ENCODE measurements at places on chromosomes 2 and 18. TPM values are rescaled to one million over a fixed set of nuclear protein-coding genes. Genes with fewer than 3 reads are reported as not detected.

Gene LRRFIP1
- 179 TPM for total RNA-seq

DNA sequence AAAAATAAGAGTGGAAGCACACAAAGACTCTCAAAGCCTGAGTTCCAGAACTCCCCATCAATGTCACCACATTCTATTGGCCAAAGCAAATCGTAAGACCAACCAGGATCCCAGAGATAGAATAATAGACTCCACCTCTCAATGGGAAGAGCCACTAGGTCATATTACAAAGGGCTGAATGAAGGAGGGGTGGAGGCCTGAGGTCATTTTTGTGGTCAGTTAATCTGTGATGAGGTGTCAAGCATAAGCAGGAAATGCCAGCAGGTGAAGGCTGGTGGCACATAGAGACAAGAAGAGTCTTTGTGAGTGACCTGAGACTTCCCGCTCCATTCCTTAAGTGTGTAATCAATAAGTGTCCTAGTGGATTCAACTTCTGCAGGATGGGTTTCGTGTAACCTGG is 144.3 kb downstream of the TFCP2L1 start:
- no peak for DNase-seq

DNA sequence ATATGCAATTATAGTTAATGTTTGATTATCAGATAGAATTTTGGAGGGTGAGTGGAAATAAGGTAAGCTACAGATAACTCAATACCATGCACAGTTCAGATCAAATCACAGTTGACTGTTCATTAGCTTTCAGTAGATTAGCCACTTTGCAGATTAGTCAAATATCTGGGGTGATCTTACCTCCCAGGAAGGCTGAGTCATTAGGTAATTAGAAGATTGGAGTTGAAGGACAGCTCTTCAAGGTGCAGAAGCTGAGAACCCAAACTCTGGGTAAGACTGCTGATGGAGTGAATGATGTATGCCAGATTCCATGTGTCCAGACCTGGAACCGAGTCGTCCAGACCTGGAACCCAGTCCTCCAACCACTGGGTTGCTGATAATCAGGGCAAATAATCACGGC is 262.8 kb upstream of the UBE2E3 start:
- no peak for DNase-seq

Gene EXOC6B
- 23.6 TPM for total RNA-seq

- DNase-seq = no peak
Observed at GRCh38 chr2:34401186-34401585, 802.1 kb upstream of the FAM98A start.

- no peak for DNase-seq
Observed at GRCh38 chr2:41394541-41394940, 653.3 kb upstream of the PKDCC start.

Gene TMEM178A
- 2.8 TPM for total RNA-seq

- no peak for DNase-seq
Observed at GRCh38 chr18:26729008-26729407, 136.5 kb downstream of the AQP4 start.

Gene BABAM2
- 26.9 TPM for total RNA-seq

GRCh38 chr2:191184457-191184856 is 33.7 kb upstream of the STAT4 start:
- DNase-seq = no peak

Gene PDIA6
- 424 TPM for total RNA-seq

DNA sequence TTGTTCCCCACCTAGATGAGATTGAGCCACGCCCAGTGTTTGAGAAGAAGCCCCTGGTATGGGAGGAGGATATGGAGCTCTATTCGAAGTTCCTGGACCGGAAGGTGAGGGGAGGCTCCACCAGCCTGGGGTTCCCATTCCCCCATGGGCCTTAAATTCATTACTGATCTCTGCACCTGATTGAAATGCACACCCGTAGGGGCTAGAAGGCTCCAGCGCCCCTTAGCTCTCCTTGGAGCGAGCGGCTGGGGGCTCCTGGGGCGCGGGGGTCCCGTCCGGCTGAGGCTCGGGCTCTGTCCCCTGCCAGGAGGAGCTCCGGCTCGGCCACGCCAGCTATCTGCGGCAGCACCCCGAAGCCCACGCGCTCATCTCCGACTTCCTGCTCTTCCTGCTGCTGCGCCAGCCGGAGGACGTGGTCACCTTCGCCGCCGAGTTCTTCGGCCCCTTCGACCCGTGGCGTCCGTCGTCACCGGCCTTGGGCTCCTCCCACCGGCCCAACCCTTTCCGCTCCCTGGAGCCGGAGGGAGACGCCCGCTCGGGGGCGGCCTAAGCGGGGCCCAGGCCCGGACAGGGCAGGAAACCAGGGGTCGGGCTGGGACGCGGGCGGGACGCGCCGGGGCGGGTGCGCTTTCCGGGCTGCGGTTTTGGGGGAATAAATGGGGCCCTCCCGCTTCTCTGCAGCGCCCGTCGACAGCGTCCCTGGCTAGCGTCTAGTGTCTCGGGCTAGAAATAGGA is 10.9 kb downstream of the CATIP start:
- DNase-seq = peak; percentile 53

DNA sequence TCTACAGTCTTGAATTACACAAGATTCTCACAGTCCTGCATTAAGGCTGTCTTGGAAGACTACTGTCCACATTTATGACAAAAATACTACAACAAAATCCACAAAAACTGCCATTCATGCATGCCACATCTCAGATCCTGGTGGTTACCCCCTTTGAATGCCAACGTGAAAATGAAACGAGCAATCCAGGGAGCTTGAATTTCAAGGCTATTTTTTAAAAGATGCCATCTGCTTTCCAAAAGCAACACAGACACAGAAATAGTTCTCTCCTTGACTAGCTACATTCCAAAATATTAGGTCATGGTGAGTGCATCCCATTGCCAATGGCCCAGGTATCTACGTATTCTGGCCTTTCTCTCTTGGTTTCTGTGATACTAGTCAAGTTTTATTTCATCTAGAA is 36.3 kb downstream of the IRS1 start:
- no peak for DNase-seq

Gene MAPK4
- total RNA-seq = not detected

GRCh38 chr18:55529581-55529980 is 58.4 kb downstream of the TCF4 start:
- no peak for DNase-seq

DNA sequence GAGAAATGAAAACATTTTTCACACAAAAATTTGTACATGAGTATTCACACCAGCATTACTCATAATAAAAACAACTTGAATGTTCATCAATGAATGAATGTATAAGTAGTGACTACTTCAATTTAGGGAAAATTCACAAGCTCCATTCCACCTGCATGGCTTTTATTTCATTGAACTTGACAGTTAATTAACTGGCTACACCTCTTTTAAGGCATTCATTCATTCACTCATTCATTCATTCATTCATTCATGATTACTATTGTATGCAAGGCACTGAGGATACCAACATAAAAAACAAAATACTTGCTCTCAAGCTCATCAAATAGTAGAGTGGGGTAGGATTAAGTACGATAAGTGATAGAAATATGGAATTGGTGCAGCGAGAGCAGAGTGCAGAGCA is 198.3 kb upstream of the DLGAP1 start:
- DNase-seq = no peak

DNA sequence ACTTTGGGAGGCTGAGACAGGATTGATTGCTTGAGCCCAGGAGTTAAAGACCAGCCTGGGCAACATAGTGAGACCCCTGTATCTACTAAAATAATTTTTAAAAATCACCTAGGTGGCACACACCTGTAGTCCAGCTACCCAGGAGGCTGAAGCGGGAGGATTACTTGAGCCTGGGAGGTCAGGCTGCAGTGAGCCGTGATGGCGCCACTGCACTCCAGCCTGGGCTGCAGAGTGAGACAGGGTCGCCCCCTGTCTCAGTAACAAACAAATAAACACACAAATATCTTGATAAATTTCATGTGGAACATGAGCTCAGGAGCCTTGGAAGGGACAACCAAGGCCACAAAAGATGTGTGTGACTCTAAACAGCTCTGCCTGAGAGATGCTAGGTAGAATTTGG is 11.7 kb upstream of the ANKRD53 start:
- DNase-seq = no peak

DNA sequence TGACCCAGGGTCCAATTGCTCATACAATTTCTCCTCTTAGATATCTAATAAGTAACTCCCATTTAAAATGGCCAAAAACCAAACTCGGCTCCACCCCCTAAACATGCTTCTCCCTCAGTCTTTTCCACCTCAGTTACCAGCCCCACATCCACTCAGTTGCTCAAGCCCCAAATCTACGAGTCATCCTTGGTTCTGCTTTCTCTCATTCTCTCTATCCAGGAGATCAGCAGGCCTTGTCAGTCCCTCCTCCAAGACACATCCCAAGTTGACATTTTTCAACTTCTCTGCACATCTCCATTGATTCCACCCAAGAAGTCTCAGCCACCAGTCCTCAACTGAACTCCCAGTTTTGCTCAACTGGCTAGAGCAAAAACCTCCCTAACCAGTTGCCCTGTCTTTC is 40.5 kb upstream of the RTN4 start:
- DNase-seq = no peak

Gene ALPG
- total RNA-seq = not detected

Gene COL3A1
- total RNA-seq = 1.3 TPM

DNA sequence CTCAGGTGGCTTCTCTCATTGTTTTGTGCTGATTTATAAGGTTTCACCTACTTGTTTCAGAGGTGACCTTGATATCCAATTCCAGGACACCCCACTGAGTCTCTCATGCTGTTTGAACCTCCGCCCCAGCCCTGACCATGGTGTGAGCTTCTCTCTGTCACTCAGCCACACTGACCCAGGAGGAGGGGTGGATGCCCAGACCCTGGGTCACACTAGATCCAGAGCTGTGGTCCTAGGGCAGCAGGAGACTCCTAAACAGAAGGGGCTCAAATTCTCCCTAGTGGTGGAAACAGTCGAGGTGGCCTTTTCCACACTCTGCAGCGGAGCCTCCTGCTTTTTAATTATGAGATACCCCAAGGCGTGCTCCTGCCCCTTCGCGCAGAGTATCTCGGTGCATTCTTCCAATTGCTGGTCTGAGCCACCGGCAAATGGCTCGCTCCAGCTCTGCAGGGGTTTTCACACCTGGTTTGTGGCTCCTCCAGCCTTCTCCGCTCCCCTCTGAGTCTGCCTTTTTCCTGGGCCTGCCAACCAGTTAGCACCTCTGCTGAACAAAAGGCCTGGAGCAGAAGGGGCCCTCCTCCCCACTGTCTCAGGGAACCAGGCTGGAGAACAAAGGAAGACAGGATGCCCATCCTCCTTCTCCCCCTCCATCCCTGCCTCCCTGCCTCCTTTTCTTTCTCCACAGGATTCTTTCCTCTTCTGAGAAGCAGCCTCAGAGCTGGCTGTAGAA is 147.3 kb upstream of the SPRED2 start:
- DNase-seq = no peak

DNA sequence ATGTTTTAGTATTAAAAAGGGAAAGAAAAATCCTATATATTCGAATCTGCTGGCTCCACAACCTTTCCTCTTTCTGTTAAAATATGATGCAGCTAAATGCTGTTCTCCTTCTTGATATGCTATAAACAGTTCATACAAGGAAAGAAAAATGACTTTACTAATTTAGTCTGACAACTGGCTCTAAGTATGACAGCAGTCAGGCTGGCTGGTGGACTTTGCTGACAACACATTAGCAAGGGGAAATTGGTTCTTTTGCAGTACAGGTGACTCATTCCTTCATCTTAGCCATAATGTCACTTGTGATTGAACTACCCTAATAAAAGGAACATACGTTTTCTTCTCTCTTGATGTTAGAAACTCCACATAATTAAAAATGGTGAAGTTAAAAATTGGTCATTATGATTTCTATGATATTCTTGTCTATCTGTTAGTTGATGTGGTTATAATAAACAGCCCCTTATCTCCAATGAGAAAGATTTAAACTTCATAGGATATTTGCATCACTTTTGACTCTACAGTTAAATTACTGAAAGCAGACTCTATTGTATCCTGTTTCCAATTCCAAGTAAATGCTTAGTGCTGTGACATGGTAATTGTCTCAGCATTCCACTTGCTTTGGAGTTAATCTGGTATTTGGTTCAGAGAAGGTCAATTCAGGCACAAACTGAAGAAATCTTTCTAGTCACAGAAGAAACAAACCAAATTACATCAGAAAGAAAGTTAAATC is 315.3 kb upstream of the GULP1 start:
- DNase-seq = no peak

- DNase-seq = no peak
Observed at GRCh38 chr2:164847981-164848741, 6.5 kb upstream of the COBLL1 start.

- DNase-seq = no peak
Observed at GRCh38 chr2:159555651-159556392, 60.5 kb downstream of the BAZ2B start.

Gene VWA3B
- total RNA-seq = not detected

Gene SULT1C4
- total RNA-seq = 28.2 TPM

Gene SERPINB13
- not detected for total RNA-seq

Gene SLC30A3
- total RNA-seq = 16.7 TPM

DNA sequence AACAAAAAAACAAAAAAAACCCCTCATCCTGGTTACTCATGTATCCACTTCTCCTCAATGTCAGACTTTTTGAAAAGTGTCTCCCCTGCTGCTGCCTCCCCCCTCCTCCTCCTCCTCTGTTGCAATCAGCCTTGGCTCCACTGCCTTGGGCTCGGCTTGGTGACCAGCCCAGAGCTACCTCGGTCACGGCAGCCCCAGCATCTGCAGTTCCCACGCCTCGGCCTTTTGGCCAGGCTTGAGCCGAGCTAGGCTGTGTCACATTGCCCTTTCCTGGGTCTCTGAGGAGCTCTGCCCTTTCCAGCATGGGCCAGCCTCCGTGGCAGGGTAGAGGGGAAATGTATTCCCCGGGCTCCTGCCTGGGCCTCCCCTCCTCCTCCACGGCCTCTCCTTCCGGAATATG is 22.7 kb upstream of the INHBB start:
- no peak for DNase-seq

Gene AP1S3
- total RNA-seq = 3.8 TPM

DNA sequence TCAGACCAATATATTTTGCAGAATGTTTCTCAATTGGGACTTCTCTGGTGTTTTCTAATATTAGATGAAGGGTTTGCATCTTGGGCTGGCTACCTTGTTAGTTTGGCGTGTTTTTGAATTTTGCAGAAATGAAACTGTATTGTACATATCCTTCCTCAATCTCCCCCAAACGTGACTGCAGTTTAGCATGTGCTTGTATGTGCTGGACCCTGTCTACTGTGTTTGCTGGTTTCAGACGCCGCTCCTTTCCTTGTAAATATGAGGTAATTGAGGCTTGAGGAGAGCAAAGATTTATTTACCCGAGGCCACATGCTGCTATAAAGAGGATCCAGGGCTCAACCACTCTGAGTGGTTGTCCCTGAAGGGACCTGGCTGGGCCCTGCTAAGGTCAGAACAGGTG is 57.2 kb downstream of the NGEF start:
- DNase-seq = no peak

GRCh38 chr2:134869946-134870736 is 31.7 kb downstream of the ACMSD start:
- DNase-seq = no peak

Gene UBR3
- 27.7 TPM for total RNA-seq

Measured in endothelial cell of umbilical vein (primary cell).